Left cardiac atrium (tissue), 4 donors: ENCODE measurements at places on chromosomes 11 and 22. TPM values are rescaled to one million over a fixed set of nuclear protein-coding genes. Genes with fewer than 3 reads are reported as not detected.

MYOD1 gene
- not detected for total RNA-seq

OR5T1 gene
- not detected for total RNA-seq

ATM gene
- 40.8 TPM for total RNA-seq

TRIM49 gene
- total RNA-seq: not detected

MS4A4E gene
- total RNA-seq: 3.1 TPM

TSSK2 gene
- total RNA-seq: not detected

OR6A2 gene
- not detected for total RNA-seq

SDHD gene
- total RNA-seq: 166 TPM

MOGAT2 gene
- 0.38 TPM for total RNA-seq

FAT3 gene
- total RNA-seq: 0.77 TPM

PACSIN3 gene
- total RNA-seq: 108 TPM

PKDREJ gene
- total RNA-seq: 0.13 TPM

CRYBA4 gene
- not detected for total RNA-seq

POU2AF3 gene
- 0.44 TPM for total RNA-seq

PATE4 gene
- total RNA-seq: not detected

HEPN1 gene
- not detected for total RNA-seq

PARVG gene
- 9.5 TPM for total RNA-seq

OR51A7 gene
- total RNA-seq: not detected

OR52H1 gene
- total RNA-seq: not detected

BRSK2 gene
- 1.6 TPM for total RNA-seq

CD3E gene
- 1.6 TPM for total RNA-seq

SCO2 gene
- not detected for total RNA-seq

SLC37A2 gene
- total RNA-seq: 6.0 TPM

MMP7 gene
- not detected for total RNA-seq

LRRC56 gene
- total RNA-seq: 0.47 TPM

TMEM132A gene
- 9.7 TPM for total RNA-seq

MS4A7 gene
- total RNA-seq: 37.1 TPM

RFPL1 gene
- not detected for total RNA-seq

LMO2 gene
- 15.8 TPM for total RNA-seq

KCNE3 gene
- total RNA-seq: 7.5 TPM

NLRP10 gene
- not detected for total RNA-seq

VPREB1 gene
- total RNA-seq: not detected
